ENCODE measurements at places on chromosomes 7 and 10. TPM values are rescaled to one million over a fixed set of nuclear protein-coding genes. Genes with fewer than 3 reads are reported as not detected.

The FGFBP3 gene
- 15.3 TPM for total RNA-seq

The CHAT gene
- total RNA-seq: 1.8 TPM

The INSYN2A gene
- total RNA-seq: 4.7 TPM

The KEL gene
- total RNA-seq: 5.1 TPM

The NFE2L3 gene
- total RNA-seq: 3.7 TPM
